ENCODE measurements at places on chromosomes 11 and 22.

GRCh38 chr11:121237686-121238658, 54.6 kb upstream of the SC5D start:
- DNase-seq, result no peak

DNA sequence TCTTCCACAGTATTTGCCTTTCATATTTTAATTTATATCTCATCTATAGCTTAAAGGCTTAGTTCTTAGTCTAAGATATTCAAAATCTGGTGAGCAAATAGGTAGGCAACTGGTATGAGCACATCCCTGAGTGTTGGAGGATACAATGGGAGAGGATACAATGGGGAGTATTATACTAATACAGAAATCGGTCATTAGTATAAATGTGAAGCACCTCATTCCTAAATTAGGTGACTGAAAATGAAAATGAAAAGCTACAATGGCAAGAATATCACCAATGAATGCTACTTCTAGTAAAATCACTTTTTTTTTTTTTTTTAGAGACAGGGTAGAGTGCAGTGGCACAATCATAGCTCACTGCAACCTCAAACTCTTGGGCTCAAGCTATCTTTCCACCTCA, 21.0 kb downstream of the ENTHD1 start:
- no peak for DNase-seq

DNA sequence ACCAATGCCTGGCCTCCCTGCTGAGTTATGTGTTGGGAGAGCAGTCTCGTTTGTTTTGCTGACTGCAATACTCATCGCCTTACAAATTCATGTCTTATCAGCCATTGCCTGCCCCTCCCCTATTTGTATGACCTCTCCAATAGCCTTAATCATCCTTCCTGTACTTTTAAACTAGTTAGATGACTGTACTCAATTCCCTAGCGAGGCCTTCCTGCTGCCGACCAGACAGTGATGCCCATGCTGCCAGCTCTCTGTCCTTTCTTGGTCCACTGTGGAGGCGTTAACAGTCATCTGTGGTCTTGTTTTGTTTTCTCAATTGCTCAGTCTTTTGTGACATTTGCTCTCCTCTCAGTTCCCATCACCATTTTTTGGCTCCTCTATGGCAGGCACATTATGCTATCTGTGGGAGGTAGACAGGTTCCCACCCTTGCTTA, 20.3 kb upstream of the YPEL1 start:
- DNase-seq, result no peak

- no peak for DNase-seq
Measured at GRCh38 chr11:83471831-83472727, 185.9 kb upstream of the CCDC90B start.

DNA sequence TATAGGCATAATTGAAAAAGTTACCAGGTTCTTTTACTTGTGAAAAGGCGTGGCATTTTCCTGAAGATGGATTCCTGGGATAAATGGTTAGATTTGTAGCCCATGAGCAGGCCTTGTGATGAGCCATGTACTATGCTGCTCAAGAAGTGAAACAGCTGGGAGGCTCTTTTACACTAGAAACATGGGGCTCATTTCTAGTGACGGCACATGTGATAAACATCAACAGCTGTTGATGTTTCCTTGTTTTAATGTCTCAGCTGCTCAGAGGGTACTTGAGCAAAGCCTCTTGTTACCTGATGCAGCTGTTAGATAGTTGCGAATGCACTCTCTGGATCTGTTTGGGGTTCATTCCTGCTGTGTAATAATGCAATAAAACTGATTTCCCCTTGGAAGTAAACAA, 396.8 kb downstream of the GUCY1A2 start:
- DNase-seq, result no peak

- no peak for DNase-seq
Measured at GRCh38 chr11:5992604-5993251, 5.9 kb upstream of the OR52L1 start.

DNA sequence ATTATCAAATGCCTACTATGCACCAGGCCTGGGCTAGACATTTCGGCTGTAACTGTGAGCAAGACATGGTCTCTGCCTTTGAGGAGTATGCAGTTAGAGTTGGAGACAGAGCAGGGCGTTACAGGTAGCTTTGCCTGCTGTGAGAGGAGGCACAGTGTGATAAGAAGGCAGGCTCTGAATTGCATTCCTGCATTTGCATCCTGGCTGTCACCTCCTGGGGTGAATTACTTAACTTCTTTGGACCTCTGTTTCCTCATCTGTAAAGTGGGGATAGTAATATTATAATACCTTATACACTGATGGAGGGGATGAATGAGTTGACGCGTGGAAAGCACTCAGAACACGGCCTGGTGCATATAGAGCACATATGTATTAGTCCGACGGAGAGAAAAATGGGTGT, 118.1 kb upstream of the ARHGAP20 start:
- no peak for DNase-seq

DNA sequence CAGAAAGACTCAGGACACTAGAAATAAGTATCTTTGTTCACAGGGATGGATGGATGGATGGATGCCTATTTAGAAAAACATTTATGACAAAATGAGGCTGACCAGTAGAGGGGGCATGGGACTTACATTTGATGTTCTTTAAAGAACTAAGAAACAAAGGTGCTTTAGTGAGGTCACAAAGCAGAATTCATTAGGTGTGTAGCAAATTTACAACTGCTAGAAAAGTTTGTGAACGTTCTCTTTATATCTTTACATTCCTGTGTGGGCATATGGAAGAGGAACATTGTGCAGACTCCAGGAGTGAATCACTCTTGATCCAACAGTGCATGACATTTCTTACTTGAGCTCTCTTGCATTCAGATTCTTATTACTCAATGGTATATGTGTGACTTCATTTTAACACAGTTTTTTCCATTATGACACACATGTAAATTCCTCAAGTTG, 15.8 kb upstream of the SIK2 start:
- DNase-seq, result peak; percentile 51

GRCh38 chr11:96186806-96187205, 156.2 kb downstream of the MAML2 start:
- no peak for DNase-seq

GRCh38 chr11:36328966-36329673, 33.0 kb downstream of the PRR5L start:
- DNase-seq, result no peak

- no peak for DNase-seq
Measured at GRCh38 chr11:17570034-17570433, 23.0 kb downstream of the OTOG start.

DNA sequence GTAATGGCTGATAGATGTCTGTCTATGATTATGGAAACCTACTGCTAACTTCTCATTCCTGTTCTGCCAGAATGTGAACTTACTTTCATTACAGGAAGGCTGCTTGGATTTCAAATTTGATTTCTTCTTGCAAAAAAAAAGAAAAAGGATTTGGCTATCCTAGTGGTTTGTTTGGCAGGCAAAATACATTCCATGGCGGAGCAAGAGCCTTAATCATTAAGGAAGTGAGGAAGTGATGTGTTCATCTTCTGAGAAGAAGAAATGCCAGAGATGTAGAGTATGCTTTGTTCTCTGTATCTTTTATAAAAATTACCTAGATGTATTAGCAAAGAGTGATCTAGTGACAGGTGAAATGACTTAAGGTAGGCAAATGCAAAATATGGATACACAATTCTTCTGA, 356.3 kb downstream of the SOX6 start:
- no peak for DNase-seq

- DNase-seq, result no peak
Measured at GRCh38 chr22:22912135-22912987, 24.7 kb downstream of the IGLL5 start.

- no peak for DNase-seq
Measured at GRCh38 chr22:43535741-43536140, 123.9 kb downstream of the MPPED1 start.

GRCh38 chr11:68116126-68116525, 5.1 kb downstream of the CHKA start:
- DNase-seq, result no peak

DNA sequence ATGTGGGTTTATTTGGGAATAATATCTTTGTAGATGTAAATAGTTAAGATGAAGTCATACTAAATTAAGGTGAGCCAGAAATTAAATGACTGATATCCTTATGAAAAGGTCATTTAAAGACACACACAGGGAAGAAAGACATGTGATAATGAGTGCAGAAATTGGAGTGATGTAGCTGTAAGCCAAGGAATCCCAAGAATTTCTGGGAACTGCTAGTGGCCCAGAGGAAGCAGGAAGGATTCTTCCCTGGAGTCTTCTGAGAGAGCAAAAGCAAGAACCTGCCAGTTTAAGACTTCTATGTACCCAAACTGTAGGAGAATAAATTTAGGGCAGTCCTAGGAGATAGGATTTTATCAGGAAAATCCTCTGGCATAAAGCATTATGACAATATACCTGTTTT, 66.9 kb downstream of the LRRC4C start:
- DNase-seq, result no peak

GRCh38 chr11:33315822-33316221, 58.6 kb downstream of the HIPK3 start:
- no peak for DNase-seq

- no peak for DNase-seq
Measured at GRCh38 chr11:65579291-65579690, 3.4 kb downstream of the EHBP1L1 start.

DNA sequence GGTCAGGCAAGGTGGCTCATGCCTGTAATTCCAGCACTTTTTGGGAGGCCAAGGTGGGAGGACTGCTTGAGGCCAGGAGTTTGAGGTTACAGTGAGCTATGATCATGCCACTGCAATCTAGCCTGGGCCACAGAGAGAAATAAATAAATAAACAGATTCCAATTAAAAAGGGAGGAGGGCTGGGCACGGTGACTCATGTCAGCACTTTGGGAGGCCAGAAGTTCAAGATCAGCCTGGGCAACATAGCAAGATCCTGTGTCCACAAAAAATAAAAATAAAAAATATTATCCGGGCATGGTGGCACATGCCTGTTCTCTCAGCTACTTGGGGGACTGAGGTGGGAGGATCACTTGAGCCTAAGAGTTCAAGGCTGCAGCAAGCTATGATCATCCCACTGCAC, 7.5 kb downstream of the CYB561A3 start:
- DNase-seq, result no peak

GRCh38 chr22:41106122-41106968, 14.0 kb downstream of the EP300 start:
- DNase-seq, result no peak

DNA sequence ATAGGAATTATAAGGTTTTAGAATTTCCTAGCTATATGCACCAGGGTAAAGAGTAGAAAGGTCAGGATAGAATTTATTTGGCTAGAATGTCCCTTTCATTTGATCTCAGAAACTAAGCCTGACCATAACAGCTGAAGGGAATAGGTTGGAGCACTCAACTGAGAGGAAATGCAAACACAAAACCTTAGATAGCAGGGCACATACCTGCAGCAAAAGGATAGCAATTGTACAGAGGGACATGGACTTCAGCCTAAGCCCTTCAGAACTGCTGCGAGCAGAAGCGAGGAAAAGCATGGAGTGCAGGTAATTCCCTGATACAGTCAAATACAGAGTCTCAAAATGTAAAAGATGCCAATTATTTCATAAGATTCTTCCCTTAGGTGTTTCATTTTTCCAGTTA, 211.0 kb upstream of the DDI1 start:
- no peak for DNase-seq

- DNase-seq, result no peak
Measured at GRCh38 chr11:43694477-43694876, 13.9 kb downstream of the HSD17B12 start.

- no peak for DNase-seq
Measured at GRCh38 chr11:8985462-8985861, 18.3 kb downstream of the NRIP3 start.

DNA sequence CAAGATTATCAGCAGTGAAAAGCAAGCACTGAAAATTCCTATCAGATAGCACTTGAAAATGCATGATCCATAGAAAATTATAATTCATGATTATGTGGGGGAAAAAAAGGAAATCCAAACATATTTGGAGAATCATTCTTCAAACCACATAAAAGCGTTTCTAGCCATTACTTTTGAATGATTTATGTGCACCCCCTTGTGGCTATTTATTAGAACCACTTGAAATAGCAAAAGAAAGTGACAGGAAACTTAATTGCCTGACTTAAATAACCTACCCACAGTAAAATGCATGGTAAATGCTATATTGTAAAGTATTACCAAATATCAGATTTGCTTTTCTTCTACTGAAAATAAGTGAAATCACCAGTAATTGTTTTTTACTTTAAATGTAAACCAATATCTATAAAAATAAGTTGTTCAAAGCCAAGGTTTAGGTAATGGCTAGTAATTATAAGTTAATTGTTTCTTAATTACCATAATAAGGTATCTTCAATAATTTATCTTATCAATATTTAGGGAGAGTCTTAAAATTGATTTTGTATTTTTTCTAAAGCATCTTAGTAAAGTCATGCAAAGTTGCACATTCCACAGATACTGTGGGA, 168.5 kb downstream of the ARHGAP42 start:
- peak; percentile 3 for DNase-seq
